ENCODE measurements at places on chromosomes 6 and 20. TPM values are rescaled to one million over a fixed set of nuclear protein-coding genes. Genes with fewer than 3 reads are reported as not detected.

UST gene
- 4.6 TPM for total RNA-seq

ABHD16B gene
- total RNA-seq = not detected

HLA-DQB1 gene
- total RNA-seq = 39.3 TPM

ISM1 gene
- total RNA-seq = 0.18 TPM

DNA sequence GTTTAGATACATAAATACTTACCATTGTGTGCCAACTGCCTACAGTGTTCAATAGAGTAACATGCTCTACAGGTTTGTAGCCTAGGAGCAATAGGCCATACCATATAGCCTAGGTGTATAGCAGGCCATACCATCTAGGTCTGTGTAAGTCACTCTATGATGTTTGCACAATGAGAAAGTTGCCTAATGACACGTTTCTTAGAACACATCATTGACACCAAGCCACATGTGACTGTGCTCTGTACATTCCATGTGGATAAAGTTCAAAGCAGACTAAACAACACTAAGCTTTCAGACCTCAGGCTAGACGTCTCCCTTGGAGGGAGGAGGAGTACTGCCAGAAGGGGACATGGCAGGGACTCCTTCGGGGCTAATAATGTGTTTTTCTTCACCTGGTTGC is 93.6 kb downstream of the KIF16B start:
- no peak for DNase-seq

- DNase-seq = no peak
Observed at GRCh38 chr6:148186916-148187315, 155.7 kb upstream of the SASH1 start.

- no peak for DNase-seq
Observed at GRCh38 chr6:142374965-142375733, 73.3 kb downstream of the ADGRG6 start.
